GM23338 (cell line): ENCODE measurements at places on chromosomes 3 and 15. TPM values are rescaled to one million over a fixed set of nuclear protein-coding genes. Genes with fewer than 3 reads are reported as not detected.

ACP3 gene
- total RNA-seq: 3.5 and 5.4 TPM in 2 replicates

MYL3 gene
- not detected in 2 replicates for total RNA-seq

DNA sequence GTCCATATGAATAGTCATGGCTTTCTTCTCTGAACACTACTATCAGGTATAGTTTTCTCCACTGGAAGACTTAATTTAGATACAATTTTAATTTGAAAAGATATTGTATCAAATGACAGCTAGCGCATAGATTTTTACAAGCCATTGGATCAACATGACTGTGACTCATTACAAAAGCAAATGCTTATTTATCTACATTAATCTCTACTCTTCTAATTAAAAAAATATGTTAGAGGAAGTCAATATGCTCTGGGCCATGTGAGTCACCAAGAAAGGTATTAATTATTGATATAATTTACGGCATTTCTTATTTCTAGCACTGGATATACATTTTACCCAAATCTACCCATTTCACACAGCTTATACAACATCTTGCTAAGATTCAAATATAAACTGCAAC is 800.3 kb upstream of the GBE1 start:
- peaks cover 5% of the 10 kb centered on the region; the same call in 1 of the 2 replicates for H3K4me1 ChIP-seq
- H3K27ac ChIP-seq: no peak overlapping the region
- H3K4me3 ChIP-seq: no peak overlapping the region
- no peaks in the 10 kb centered on the region for H3K36me3 ChIP-seq
- H3K27me3 ChIP-seq: no peaks in the 10 kb centered on the region

DNA sequence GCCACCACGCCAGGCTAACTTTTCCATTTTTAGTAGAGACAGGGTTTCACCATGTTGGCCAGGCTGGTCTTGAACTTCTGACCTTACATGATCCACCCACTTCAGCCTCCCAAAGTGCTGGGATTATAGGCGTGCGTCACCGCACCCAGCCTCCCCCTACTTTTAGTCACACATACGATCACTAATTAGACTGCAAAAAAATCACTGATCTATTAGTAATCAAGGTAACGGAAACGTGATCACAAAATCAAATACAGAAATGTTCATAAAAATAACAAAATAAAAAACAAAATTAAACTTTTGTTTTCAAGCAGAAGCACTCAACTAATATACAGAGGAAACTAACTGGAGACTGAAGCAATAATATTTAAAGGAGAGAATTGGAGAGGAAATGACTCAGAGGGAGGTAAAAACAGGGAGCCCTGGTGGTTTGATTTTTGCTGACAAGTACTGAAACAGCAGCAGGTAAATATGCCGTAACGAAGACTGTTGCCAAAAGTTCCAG is 4.6 kb downstream of the WDR53 start:
- H3K27ac ChIP-seq: no peak overlapping the region
- no peaks in the 10 kb centered on the region for H3K27me3 ChIP-seq
- no peaks in the 10 kb centered on the region for H3K4me1 ChIP-seq
- DNase-seq: no peak
- no peaks in the 10 kb centered on the region for H3K36me3 ChIP-seq

GRCh38 chr3:36707623-36708409 is 56.5 kb downstream of the DCLK3 start:
- peak; percentile 40 for DNase-seq
- no peak overlapping the region for H3K4me3 ChIP-seq
- H3K27ac ChIP-seq: no peak overlapping the region
- H3K4me1 ChIP-seq: no peaks in the 10 kb centered on the region
